PC-3 (cell line): ENCODE measurements at places on chromosomes 11 and 22. TPM values are rescaled to one million over a fixed set of nuclear protein-coding genes. Genes with fewer than 3 reads are reported as not detected.

DNA sequence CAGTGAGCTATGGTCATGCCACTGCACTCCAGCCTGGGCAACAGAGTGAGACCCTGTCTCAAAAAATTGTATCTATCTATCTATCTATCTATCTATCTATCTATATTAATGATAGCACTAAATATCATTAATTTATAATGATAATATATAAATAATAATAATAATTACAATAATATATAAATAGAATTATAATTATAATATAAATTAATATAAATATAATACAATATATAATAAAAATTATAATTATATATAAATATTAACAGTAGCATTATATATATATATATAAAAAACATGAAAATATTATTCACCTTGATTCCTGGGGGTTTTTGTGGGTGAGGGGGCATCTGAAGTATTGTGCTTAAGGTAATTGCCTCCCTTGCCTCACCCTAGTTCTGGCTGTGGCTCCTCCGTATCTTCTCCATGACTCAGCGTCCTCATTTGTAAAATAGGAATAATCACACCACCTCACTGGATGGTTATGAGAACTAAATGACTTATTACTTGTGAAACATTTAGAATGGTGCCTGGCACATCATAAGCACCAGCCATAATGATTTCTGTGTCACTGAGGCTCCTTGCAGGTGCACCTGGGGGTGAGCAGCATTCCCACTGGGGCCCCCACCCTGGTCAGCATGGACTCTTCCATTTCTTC is 18.8 kb downstream of the RASD2 start:
- DNase-seq: no peak

DNA sequence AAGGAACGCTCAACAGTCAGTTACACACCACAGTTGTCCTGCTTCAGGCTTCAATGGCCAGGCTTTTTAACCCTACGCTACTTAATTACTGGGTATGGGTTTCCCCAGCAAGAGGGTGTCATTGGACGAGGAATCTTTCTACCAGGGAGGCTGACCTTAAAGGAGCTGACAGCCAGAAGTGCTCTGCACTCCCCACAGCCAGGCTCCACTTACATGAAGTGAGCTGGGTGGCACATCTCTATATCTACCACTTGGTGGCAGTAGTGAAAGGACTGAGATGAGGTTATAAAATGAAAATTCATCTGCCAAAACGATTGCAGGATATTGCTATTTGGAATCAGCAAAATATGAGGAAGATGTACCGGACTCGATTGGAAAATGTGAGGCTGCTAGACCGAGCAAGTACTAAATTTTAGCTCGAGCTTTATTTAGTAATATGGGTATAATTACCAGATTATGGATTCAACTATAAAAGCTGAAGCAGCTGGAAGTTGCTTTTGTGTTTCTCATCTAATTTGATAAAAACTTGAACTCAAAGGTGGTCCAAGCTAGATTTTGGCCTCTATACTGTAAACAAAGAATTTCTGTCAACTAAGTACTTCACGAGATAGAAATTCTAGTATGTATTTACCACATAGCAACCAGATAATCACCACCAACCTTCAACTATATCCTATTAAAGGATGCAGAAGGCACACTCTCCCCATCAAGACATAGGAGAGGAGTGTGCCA is 53.9 kb upstream of the CEP126 start:
- peak; percentile 90 for DNase-seq

- no peak for DNase-seq
Observed at GRCh38 chr22:42184852-42185251, 54.2 kb upstream of the CYP2D6 start.

- peak; percentile 57 for DNase-seq
Observed at GRCh38 chr22:40183029-40183581, 5.4 kb downstream of the TNRC6B start.

DNA sequence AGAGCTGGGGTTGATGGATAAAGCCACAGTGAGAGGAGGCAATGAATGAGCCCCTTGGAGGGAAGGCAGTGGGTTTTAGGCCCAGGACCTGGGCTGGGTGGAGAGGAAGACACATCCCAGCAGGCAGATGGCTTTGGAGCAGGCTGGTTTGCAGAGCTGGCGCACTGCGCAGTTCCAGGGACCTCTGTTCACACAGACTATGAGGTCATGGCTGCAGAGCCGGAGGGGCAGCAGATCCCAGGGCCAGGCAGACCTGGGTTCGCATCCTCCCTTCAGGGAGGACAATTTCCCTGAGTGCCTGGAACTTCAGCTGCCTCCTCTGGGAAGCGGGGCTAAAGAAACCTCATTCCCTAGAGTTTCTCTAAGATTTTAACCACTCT is 28.2 kb upstream of the DGKZ start:
- DNase-seq: no peak

The LBHD1 gene
- total RNA-seq: 4.7 and 9.7 TPM in 2 replicates

The FJX1 gene
- 71.4 and 97.1 TPM in 2 replicates for total RNA-seq

The PHF21B gene
- 0.12 TPM in 1 of 2 replicates, not detected in the other for total RNA-seq

The SPDYC gene
- not detected in 2 replicates for total RNA-seq

The DDIAS gene
- total RNA-seq: 24.9 and 25.4 TPM in 2 replicates
